Activated naive CD4-positive, alpha-beta T cell treated with anti-CD3 and anti-CD28 coated beads, Interleukin-2, amount 50 U/mL, for 72 hours (primary cell): ENCODE measurements at places on chromosomes 1 and 21. TPM values are rescaled to one million over a fixed set of nuclear protein-coding genes. Genes with fewer than 3 reads are reported as not detected.

DNA sequence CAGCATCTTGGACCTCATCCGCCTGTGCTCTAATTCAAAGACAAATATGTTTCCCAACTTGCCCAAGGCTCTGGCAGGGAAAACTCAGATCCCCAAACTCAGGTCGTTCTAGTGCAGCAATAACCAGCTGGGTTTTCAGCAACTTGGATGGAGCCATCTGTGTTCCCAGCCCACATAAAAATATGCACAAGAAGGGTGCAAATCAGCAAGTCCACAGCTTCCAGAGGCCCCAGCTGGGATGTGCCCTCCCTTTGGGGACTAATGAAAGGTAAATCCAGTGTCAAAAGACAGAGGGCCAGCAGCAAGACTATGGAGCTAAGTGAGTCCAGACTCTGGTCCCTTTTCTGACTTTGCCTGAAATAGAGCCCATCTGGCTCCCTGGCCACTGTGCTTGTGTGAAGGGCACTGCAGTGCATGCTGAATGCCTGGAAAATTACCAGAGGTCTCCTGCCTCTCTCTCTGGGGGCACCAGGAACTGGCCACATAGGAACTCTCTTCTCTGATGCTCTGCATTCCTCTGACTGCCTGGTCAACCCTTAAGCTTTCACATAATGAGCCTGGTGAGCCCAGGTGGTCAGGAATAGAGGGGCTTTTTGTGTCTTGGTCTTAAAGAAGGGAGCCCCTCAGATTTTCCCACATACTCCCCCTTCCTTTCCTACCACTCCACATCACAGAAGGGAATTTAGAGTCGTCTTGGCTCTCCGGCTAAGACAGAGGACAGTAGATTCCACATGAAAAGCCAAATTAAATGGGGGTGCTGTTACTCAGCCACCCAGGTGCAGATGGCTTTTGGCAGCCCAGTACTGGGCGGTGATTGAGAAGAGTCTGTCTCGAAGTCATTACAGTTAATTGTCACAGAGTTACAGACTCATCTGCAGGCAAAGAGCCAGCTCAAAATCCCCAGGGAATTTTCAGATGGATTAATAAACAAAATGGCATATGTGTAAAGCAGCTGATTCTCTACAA, 88.1 kb upstream of the C1orf21 start:
- no peak for DNase-seq

GRCh38 chr1:245863566-245864184, 643.4 kb downstream of the SMYD3 start:
- no peak for DNase-seq

DNA sequence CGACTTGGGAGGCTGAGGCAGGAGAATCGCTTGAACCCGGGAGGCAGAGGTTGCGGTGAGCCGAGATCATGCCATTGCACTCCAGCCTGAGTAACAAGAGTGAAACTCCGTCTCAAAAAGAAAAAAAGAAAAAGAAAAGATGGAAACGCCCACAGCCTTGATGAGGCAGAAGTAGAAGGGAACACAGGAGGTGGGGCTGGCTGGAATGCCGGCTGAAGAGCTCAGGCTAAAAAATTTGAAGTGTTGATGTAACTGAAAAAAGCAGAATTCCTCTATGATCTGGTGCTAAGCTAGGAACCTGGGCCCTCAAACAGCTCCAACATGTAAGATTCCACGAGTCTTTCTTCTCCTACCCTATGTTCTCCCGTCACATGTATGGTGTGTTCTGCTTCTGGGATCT, 53.6 kb downstream of the SLC66A1 start:
- DNase-seq: no peak

GRCh38 chr1:54301497-54301896, 101.5 kb downstream of the MRPL37 start:
- DNase-seq: no peak

- DNase-seq: no peak
These were observed 5.8 kb upstream of the MMEL1 start for GRCh38 chr1:2638466-2639115.

THEM5 gene
- total RNA-seq: not detected

GRCh38 chr1:231808116-231808515, 181.5 kb downstream of the DISC1 start:
- no peak for DNase-seq

- no peak for DNase-seq
These were observed 19.2 kb upstream of the RCAN3 start for GRCh38 chr1:24483441-24483840.

GRCh38 chr21:45470087-45470515, 65.1 kb downstream of the COL18A1 start:
- no peak for DNase-seq

DNA sequence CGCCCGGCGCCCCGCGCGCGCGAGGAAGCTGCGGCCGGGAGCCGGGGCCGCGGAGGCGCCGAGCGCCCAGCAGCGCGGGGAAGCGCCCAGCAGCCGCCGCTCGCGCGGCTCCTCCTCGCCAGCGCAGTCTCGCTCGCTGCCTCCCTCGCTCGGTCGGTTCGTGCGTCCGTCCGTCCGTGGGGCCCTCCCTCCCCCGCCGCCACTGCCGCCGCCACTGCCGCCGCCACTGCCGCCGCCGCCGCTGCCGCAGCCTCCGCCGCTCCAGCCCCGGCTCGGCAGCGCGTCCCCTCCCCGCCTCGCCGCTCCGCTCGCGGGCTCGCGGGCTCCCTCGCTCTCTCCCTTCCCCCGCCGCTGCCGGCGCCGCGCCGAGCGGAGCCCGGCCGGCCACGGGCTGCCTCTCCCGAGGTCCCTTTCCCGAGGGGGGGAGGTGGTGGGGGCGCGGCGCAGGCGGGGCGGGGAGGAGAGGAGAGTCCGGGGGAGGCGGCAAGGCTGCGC, at the start of gene KCND3:
Gene KCND3 (minus strand): TSS at position 138 of the 495 bp plus-strand sequence.
- DNase-seq: no peak

DNASE2B gene
- not detected for total RNA-seq

DNA sequence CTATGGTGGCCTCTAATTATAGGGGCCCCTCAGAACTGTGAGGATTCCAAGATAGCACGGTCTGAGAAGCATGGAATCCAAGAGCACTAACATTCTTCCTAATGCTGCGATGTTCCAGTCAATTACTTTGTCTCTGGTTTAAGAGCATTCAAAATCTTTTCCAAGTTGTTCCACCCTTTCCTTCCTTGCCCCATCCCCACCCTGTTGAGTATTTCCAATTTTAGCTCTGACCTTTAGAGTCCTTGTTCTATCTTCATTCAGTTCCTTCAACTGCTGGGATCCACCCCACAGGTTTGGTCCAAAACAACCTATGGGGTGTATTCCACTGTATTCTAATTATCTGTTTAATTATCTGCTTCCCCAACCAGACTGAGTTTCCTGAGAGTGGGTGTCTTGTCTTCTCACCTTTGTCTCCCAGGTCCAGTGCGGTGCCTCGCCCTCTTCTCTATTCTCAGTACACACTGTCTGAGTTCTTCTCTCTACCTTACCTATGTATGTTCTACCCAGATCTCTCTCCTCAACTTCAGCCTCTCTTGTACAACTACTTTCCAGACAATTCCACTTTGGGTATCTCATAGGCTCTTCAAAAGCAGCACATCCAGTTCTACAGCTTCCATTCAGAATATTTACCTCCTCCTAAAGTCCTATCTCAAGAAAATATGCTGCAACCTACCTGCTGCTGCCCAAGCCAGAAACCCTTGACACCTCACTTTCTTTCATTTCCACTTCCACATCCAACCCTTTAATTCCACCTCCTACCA, 25.0 kb upstream of the BCL9 start:
- DNase-seq: no peak

DNA sequence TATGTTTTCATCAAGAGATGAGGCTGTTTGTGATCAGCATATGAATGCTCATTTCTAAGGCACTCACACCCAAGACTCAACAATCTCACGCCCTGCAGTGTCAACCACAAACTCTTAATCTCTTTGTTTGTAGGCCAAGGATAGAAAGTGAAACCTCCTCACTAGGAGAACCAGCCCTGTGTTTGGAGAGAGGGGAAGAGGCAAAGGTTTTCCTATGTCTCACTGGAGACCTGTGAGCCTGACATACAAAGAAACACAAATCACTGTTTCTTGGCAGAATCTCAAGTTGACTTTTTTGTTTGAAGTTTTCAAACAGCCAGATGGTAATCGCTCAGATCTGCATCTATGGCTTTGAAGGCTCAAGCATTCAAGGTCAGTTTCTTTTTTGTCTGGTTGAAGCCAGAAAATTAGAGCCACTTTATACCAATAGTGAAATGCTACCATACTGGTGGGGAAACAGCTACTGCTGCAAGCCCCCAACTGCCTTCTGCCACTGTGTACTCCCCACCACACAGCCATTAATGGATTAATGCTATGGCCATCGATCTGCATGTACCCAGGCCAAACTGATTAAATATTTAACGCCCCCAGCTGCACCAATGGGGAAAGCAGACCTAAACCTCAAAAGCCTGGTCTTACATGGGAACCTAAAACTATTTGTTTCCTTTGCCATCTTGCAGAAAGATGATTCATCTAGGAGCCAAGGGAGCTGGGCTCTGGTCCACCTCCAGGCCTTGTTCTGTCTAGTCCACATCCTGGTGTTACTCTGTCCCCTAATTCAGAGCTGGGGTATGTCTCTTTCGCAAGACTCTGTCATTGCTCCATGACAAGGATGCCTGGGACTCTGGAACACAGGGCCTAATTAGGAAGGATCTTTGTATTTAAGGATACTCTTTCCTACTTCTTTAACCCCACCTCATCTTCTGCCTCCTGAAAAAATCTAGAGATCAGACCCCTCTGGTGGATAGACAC, 16.3 kb downstream of the PDZK1 start:
- DNase-seq: no peak

GRCh38 chr1:11650331-11650991, 3.8 kb downstream of the FBXO2 start:
- DNase-seq: peak; percentile 81

HFM1 gene
- not detected for total RNA-seq

DNA sequence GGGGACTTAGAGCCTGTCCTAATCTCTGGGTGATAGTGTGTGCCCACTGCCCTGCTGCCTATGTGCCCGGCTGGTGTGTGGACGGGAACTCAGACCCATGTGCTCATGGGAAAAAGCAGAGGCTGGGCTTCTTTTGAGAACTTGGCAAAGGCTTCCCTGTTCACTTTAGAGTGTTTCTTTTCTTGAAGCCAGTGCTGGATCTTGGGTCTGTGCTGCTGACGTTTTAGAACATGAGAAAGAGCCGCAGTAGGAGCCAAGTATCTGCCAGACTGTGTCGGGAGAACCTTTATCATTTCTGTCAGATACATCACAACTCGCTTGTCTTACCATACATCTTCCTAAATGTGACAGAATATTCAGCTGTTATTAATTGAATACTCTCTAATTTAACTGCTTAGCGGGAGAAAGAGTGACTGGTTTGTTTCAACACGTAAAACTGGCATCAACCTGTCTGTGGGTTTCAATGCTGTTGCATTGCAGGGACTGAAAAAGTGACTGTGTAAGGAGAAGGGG, 195.2 kb downstream of the PBX1 start:
- DNase-seq: no peak

SPRR1B gene
- total RNA-seq: not detected

DNA sequence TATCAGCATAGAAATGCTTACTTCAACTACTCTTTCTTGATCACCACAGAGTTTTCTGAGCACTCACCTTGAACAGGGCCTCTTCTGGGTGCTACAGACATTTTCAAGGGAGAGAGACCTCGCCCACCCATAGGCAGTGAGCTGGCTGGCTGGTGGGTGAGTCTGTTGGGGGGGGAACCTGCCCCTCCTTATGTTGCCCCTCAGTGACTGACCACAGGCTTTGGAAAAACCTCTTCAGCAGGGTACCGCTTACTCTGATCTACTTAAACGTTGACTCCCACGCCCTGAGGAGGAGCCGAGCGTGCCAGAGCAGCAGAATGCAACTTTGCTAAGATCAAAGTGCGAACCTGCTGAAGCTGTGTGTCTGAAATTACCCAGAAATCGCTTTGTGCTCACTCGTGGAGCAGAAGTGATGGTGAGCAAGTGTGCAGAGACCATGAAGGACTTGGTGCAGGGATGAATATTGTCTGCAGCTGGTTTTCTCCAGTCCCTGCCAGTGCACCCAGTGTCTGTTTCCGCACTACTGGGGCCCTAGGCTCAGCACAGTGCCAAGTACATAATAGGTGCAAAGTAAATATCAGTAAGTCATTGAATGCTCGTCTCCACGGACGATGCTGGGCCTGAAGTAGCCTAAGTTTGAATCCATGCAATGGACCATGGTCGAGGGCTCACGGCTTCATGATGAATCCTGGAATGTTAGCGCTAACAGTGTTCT, 158.7 kb upstream of the IRF2BP2 start:
- no peak for DNase-seq

GRCh38 chr1:89673251-89673650, 40.3 kb downstream of the LRRC8C start:
- no peak for DNase-seq

GRCh38 chr1:70916034-70916427, 131.6 kb downstream of the PTGER3 start:
- no peak for DNase-seq

DNA sequence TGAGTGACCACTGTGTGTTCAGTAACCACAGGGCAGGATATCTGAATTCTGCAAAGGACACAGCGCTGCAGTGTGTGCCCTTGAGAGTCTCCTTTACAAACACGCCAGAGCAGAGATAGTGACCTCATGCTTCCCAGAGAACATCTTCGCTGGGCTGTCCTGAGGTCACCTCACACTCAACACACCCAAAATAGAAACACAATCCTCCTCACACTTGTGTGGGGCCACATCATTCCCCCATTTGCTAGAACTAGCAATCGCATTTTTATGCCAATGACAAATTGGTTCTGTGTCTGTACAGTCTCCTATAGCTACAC, 140.1 kb upstream of the NRIP1 start:
- DNase-seq: no peak

- DNase-seq: no peak
These were observed 72.0 kb downstream of the ZMYM4 start for GRCh38 chr1:35340519-35340918.

GRCh38 chr1:116483481-116484309, 87.1 kb downstream of the CD58 start:
- DNase-seq: no peak

CD1D gene
- total RNA-seq: not detected

BMP8A gene
- total RNA-seq: 0.14 TPM
